Trophoblast cell (in vitro differentiated cells and primary cell): ENCODE measurements at places on chromosomes 7 and 10.

DNA sequence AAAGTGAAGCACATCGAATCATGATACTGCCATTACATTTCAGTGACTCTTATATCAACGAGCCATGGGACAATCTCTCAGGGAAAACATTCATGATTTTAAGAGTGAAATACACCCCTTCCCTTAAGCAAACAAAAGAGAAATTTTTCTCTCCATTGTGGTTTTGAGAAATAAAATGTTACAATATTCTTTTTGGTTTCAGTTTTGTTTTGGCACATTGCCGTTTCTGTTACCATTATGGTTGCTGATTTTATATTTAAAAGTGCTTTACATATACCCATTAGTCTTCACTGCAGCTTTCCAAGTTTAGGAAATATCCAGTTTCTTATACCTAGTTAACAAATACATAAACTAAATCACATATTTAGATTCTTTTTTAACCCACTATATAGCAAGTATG is 126.8 kb upstream of the SEM1 start:
- DNase-seq = no peak

DNA sequence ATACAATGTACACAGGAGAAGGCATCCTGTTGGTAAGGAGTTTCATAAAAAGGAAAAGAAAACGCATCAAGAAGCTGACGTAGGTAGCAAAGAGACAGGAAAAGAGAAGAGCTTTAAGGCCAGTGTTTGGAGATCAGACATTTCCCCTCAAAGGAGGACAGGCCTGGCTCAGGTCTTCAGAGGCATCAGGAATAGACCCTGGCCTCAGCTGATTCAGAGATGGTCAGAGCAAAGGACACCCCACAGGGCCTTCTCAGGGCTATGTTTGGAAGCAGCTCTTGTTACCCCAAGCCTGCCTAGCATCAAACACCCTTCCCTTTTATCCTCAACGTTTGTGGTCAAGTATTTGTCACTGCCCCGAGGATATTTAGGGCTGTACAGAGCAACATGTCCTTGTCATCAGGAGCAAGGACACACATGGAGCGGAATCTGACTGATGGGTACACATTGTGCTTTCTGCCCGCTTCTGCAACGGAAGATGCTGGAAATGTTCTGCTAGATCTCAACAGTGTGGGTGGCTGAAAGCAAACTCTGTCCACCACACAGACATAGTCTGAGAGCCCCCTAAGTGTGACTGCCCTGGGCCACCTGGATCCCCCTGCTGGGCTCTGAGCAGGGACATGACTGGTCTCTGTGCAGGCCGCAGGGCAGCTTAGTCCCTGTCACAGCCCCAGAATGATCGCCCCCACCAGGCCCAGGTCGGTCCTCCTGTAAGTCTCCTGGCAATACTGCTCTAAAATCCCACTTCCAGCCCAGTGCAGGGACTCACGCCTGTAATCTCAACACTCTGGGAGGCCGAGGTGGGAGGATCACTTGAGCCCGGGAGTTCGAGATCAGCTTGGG is 1.0 kb upstream of the ZDHHC4 start:
- no peak for DNase-seq

GRCh38 chr7:2527505-2528467 is 8.2 kb downstream of the LFNG start:
- peak; percentile 50 for DNase-seq

- DNase-seq = no peak
These were observed 440 bp upstream of the TCAF1 start for GRCh38 chr7:143902332-143902899.

DNA sequence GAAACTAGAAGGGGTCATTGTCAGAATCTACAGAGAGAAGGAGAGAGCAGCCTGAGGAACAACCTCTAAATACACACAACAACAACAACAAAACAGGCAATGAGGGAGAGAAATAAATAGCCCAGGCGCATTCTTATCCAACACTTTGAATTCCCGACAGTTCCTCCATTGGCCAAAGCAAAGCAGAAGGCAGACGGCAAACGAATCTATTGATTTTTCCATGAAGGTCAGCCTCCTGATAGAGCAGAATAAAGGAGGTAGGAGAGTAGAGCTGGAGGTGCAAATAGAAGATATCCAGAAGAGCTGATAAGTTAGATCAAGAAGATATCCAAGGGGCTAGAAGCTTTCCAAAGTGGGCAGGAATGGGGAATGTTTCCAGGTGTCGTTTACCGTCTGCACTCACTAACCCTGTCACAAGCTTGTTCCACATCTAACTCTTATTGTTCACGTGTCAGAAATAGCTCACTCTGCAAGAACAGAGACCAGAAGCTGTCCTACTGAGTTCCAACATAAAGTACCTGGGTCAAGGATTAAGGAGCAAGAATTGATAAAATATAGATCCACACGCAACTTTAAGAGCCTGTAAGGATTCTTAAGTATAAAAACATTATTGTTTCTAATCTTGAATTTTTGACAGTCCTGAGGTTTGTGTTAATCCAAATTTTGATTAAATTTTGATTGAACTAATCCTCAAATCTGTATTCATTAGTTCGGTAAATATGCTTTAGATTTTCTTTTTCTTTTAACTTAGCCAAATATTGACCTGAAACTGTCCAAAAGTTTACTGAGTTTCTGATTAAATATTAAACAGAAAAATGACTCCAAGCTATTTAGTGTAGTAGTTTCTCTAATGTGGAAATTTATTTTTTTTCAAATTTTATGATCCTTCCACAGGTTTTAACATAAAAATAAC is 45.7 kb downstream of the PTN start:
- no peak for DNase-seq

- no peak for DNase-seq
These were observed 12.7 kb downstream of the TMEM120A start for GRCh38 chr7:75981453-75982305.
